ENCODE measurements at places on chromosomes 16 and 17.

DNA sequence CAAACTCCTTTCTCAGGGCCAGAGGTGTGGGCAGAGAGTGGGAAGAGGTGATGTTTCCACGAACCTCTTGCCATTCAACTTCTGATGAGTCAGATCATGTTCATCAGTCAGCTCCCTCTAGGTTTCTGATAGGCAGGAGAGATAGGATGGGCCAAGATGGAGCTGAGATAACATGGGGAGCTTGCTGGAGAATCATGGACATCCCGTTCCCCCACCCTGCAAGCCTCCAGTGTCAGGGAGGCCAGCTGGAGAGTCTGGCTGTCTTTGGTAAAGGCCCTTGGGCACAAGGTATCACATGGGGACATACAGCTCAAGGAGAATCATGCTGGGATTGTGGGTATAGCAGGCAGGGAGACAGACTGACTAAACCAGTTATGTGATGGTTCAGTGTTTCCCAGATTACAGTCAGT lies 136.0 kb upstream of the IRX3 start:
- DNase-seq, result no peak

- no peak for DNase-seq
Measured at GRCh38 chr16:86982912-86983311, 334.3 kb downstream of the C16orf95 start.

GRCh38 chr16:56700195-56700594 lies 17.9 kb downstream of the MT1X start:
- DNase-seq, result peak; percentile 70

DNA sequence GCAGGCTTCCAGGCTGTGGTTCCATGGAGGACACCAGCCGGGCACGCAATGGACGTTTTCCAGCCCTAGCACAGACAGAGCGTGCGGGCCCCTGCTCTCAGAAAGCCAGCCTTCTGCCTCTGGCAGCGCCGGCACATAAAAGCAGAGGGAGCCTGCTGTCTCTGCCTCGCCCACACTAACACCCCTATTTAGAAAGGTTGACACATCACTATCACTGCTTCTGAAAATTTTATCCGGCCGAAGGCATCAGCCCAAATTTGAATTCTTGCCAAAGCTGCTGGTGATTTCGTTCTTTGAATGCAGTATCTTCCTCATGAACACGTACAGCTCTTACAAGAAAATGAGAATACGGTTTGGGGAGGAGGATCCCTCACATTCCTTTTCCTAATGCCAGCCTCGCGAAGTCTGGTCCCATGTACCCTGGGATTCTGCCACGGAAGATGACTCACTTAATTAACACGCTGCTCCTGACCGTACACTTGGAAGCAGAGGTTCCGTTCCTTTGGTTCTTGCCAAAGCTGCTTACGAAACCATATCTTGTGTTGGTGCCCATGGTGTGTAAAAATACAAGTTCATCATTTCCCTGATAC lies 1.3 kb upstream of the RAB11FIP3 start:
- DNase-seq, result peak; percentile 97

DNA sequence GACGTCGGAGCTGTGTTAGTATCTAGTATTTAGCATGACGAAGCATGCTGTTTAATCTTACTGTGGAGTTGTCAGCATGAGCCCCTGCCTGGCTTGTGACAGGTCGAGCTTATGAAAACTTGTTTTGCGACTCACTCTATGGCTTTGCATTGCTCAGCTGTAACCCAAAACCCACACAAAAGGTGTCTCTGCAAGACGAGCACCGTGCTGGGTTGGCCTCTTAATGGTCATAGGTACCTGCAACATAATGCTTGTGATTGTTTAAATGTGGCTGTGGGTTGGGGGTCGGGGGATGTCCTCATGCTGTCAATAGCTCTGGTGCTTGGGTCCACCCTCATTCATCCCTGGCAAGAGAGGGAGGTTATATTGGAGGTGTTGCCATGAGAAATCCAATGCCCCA lies 5.4 kb downstream of the NTN1 start:
- no peak for DNase-seq

GRCh38 chr17:83192161-83192788 lies 112.9 kb downstream of the METRNL start:
- DNase-seq, result peak; percentile 44

GRCh38 chr16:759110-759910 lies 1.2 kb upstream of the MSLN start:
- DNase-seq, result no peak

GRCh38 chr16:72404299-72404698 lies 232.3 kb upstream of the PMFBP1 start:
- DNase-seq, result peak; percentile 29

- no peak for DNase-seq
Measured at GRCh38 chr16:89122322-89122851, 28.7 kb downstream of the ACSF3 start.

DNA sequence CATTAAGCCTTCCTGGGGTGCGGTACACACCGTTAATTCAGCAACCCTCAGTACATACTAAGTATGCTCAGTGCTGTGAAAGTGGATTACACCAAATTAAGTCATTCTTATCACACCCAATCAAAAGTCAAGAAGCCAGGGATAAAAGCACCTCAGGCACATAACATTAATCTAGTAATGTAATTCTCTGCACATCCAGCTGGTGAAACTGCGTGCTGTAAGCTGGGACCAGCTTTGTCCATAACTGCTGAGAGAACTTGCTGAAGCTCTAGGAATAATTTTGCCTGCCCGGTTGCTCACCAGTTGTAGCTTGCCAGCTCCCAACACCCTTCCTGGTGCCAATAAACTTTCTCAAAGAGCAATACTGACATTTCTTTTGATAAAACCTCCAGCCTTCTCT lies 44.9 kb downstream of the SLC47A1 start:
- no peak for DNase-seq

- no peak for DNase-seq
Measured at GRCh38 chr17:80743181-80743771, 198.6 kb downstream of the RPTOR start.

GRCh38 chr17:78629436-78629995 lies 52.3 kb upstream of the DNAH17 start:
- no peak for DNase-seq

GRCh38 chr17:42647778-42648177 lies 11.3 kb upstream of the TUBG2 start:
- DNase-seq, result no peak

GRCh38 chr16:77406680-77407079 lies 28.2 kb downstream of the ADAMTS18 start:
- DNase-seq, result peak; percentile 32

- peak; percentile 56 for DNase-seq
Measured at GRCh38 chr17:47837401-47838039, 3.6 kb downstream of the SCRN2 start.

DNA sequence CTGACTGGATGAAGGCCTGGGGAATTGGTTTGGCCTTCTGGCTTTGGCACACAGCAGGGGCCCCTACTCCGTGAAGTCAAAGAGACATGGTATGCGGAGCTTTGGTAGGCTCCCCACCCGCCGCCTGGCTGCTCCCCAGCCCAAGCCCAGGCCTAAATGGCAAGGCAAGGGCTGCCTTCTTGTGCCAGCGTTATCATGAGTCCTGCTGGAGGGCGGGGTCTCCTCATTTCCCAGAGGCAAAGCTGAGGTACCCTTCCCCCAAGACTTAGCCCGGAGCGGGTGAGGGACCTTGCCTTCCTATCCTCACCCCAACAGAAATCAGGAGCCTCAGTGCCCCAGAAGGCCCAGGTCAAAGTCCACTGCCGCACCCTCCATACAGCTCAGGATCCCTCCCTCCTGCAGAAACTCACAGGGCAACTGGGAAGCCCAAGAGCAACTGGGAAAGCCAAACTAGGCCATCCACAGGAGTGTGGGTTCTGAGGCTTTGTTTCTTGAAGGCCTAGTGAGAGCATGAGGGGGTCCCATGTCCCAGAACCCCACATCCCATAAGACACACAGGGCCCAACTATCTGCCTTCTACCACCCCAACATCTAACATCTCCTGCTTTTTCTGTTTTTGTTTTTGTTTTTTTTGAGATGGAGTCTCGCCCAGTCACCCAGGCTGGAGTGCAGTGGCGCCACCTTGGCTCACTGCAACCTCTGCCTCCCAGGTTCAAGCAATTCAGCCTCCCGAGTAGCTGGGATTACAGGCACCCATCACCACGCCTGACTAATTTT lies 9.3 kb downstream of the PGAP3 start:
- no peak for DNase-seq

DNA sequence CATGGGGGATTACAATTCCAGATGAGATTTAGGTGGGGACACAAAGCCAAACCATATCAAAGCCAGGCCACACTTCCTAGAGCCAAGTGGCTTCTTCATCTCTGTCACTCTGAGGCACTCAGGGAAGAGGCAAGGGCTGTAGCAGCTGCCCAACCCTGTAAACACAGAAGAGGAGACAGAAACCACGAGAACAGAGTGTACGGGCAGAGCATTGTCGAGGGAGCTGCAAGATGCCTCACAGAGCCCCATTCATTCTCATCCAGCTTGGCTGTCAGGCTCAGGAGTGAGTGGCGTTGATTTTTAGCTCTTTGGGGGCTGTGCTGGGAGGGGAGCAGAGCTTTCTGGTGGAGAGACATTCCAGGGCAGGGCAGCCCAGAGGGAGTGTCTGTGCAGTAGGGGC lies 117.2 kb upstream of the SALL1 start:
- DNase-seq, result no peak

- no peak for DNase-seq
Measured at GRCh38 chr17:1946021-1946932, 78.9 kb downstream of the RTN4RL1 start.

DNA sequence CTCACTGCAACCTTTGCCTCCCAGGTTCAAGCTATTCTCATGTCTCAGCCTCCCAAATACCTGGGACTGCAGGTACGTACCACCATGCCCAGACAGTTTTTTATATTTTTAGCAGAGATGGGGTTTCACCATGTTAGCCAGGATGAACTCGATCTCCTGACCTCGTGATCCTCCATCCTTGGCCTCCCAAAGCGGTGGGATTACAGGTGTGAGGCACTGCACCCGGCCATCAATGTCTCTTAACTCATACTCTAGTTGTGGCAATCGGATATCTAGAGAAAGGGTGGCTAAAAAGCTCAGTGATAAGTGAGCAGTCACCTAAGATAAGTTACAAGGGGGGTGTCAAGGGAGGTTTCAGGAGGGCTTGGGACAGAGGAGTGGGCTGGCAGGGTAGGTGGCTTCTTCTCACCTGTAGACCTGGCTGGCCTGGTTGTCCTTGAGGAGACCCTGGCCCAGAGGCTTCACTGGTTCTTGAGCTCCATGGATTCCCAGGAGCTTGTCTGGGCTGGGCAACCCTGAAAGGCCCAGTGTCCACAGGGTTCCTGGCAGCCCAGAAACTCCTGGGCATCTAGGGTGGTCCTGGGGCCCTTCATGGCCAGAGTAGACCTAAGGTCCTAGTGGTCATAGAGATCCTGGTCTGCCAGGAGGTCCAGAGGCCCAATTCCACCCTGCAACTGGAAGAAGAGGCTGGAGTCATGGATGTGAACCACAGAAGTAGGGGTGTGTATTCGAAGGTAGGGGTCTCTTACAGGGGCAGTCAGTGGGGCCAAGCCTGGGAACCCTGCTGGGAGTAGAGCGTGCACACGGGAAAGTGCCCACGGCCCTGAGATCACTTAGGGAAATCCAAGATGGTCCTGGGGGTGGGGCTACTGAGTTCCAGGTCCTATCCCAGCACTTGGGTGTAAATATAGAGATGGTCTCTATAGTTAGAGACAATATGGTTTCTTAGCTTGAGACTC lies 12.7 kb upstream of the IGFBP4 start:
- DNase-seq, result no peak

- no peak for DNase-seq
Measured at GRCh38 chr17:22512997-22513538, 820.7 kb downstream of the KCNJ18 start.

GRCh38 chr16:81410643-81411293 lies 33.8 kb upstream of the CMIP start:
- no peak for DNase-seq

DNA sequence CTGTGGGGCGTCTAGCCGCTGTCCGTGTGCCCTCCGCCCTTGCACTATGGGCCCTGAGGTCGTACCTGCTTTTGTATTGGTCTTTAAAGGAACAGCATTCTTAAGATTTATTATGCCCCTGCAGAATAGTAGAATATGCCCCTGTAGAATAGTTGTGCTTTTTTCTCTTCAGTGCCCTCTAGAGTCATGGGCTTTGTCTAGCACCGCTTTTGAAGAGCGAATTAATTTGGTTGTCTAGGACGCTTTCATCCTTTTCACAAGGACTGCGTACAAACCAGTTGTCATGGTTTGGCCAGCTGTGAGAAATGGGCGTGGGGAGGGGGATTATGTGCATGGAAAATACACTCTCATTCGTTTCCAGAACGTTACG lies 621 bp downstream of the CEP95 start:
- DNase-seq, result peak; percentile 77

GRCh38 chr16:48334325-48334724 lies 50.9 kb downstream of the SIAH1 start:
- no peak for DNase-seq

GRCh38 chr16:71410146-71410545 lies 31.7 kb downstream of the TLE7 start:
- DNase-seq, result no peak

DNA sequence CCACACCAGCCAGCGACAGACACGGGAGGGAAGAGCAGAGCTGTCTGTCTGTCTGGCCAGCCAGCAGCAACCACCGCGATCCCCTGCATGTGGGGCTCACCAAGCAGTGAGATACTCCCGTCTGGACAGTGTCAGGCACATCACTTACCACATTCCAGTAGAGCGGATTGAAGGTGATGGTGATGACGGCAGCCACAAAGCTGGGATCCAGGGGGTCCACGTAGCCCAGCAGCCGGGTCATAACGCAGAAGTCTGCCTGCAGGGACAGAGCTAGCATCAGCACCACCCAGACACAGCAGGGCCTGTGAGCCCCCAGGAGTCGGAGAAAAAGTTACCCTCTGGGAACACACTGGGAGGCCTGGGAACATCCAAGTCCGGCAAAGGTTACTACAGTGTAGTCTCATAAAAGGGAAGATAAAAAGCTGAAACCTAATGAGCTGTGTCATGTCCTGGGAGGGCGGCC lies 14.7 kb downstream of the PEMT start:
- DNase-seq, result no peak

DNA sequence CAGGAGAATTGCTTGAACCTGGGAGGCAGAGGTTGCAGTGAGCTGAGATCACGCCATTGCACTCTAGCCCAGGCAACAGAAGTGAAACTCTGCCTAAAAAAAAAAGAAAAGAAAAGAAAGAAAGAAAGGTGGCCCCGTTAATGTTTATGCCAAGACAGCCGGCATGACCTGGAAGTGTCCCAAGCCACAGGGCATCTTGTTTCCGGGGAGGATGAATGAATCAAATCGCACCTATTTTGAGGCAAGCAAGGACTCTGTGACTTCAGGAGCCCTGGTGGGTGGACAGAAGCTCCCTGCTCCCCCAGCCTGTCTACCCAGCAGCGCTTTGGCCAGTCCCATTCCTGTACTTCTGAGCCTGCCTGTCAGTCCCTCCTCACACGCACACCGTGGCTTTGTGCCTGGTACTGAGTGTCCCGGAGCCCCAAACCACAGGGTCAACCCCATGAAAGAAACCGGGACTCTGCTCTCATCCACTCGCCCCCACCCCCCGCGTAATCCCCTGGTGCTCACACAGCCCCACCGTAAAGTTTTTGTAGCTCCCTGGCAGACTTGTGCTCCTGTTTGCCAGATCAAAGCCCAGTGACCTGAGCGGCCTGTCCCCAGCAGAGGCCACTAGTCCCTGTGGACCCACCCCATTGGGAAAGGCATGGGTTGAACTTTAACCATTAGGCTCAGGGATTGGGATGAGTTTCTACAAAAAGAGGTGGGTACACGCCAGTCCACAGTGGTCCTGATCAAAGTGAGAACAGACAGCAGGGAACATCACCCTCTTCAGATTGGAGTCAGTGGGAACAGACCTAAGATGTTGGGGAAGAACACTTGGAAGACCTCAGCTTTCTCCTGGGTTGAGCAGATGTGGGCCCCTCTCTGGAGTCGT lies 19.3 kb downstream of the CD2BP2 start:
- peak; percentile 34 for DNase-seq

Data from fibroblast of lung (primary cell).